ENCODE measurements at places on chromosomes 2 and 18. TPM values are rescaled to one million over a fixed set of nuclear protein-coding genes. Genes with fewer than 3 reads are reported as not detected.
A peak's percentile ranks its signal among the peaks of the same experiment; 100 is the strongest.

DNA sequence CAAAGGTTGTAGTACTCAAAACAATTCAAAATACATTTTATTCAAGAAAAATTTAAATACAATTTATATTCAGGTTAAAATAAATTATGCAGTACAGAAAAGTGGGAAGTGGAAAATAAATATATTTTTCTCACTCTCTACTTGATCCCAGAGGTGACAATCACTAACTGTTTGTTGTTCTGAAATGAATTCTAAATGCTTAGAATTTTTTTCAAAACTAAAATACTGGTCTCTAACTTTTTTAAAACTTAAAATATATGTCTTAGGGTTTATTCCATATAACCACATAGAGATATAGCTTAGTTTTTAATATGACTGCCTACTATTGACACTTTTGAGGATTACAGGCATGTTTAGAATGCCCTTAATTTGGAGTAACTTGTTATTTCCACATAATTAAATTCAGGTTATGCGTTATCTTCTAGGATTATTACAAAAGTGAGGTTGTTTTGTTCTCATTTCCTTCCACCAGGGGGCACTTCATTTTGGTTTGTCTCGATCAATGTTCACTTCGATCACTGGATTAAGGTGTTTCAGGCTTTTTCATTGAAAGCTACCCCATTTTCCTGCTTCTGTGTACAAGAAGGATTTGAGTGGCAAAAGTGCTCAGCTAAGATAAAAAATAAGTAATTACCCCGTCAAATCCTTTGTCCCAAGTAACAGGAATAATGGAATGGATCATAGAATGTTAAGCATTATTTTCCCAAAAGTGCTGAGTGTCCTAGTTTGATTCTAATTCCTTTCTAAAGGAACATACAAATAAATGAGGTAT, 27.1 kb upstream of the TFPI start:
- no peaks in the 10 kb centered on the region for H3K36me3 ChIP-seq
- H3K4me1 ChIP-seq = peaks cover 15% of the 10 kb centered on the region
- peak overlapping the region; percentile 41 for H3K27ac ChIP-seq
- H3K4me3 ChIP-seq = peak overlapping the region; percentile 71

Gene CXCR2
- not detected for total RNA-seq

GRCh38 chr2:191824398-191824797, 22.5 kb downstream of the CAVIN2 start:
- no peaks in the 10 kb centered on the region for H3K4me1 ChIP-seq
- DNase-seq = no peak
- no peak overlapping the region for H3K27ac ChIP-seq
- H3K4me3 ChIP-seq = no peak overlapping the region
- no peaks in the 10 kb centered on the region for H3K27me3 ChIP-seq

DNA sequence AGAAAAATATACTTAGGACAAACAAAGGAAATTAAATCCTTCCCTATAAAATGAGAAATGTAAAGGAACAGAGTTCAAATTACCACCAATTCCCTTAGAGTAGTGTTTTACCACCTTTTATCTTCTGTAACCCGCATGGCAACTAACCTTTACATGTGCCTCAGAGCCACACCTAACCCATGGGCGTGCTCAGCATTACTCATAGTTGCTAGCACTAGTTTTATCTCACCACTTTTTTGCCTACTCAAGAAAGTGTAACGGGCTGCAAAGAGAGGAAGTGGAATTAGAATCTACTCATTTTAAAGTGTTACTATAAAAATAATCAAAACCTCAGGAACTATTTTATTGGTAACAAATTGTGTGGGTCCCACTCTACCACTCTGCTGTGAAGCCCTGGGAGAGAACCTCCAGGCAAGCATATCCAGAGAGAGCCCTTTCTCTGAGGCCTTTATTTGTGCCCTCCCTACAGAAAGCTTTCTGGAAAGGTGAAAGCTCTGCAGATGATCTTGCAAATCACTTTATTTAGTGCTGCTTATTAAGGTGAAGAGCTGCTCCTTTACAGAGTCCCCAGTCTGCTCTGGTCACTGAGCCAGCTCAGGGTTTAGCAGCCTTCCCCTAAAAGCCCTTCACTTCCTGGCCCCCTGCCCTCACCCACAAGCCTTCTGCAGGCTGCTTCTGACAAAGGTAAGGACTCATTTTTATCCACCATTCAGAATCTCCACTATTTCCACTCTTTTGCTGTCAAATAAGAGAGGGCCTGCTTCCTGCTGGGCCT, 98.8 kb downstream of the TRABD2A start:
- no peak overlapping the region for H3K27ac ChIP-seq
- DNase-seq = no peak
- H3K27me3 ChIP-seq = peaks cover 23% of the 10 kb centered on the region
- no peaks in the 10 kb centered on the region for H3K36me3 ChIP-seq
- H3K4me1 ChIP-seq = no peaks in the 10 kb centered on the region

DNA sequence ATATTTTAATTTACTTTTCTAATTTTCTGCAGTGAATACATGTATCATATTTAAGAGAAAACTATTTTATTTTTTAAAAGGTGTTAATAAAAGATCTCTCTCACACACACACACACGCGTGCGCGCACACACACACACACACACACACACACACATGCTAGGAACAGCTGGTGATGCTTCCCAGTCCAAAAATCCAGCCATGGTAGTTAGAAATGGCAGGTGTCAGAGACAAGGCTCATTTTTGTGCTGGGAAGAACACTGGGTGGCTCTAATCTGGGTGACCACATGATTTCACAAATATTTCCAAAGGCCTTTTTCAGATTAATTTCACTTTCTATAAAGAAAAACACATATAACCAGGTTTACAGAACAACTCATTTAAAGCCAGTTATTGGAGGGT, 104.5 kb upstream of the NCK2 start:
- H3K4me1 ChIP-seq = peaks cover 18% of the 10 kb centered on the region
- no peaks in the 10 kb centered on the region for H3K36me3 ChIP-seq
- DNase-seq = no peak
- H3K4me3 ChIP-seq = no peak overlapping the region
- H3K27ac ChIP-seq = no peak overlapping the region

Gene DYSF
- total RNA-seq = 112 TPM

- peaks cover 37% of the 10 kb centered on the region for H3K36me3 ChIP-seq
- no peak overlapping the region for H3K4me3 ChIP-seq
- H3K27me3 ChIP-seq = no peaks in the 10 kb centered on the region
- peaks cover 13% of the 10 kb centered on the region for H3K4me1 ChIP-seq
- no peak for DNase-seq
Measured at GRCh38 chr2:24269265-24269664, 91.1 kb downstream of the ITSN2 start.

DNA sequence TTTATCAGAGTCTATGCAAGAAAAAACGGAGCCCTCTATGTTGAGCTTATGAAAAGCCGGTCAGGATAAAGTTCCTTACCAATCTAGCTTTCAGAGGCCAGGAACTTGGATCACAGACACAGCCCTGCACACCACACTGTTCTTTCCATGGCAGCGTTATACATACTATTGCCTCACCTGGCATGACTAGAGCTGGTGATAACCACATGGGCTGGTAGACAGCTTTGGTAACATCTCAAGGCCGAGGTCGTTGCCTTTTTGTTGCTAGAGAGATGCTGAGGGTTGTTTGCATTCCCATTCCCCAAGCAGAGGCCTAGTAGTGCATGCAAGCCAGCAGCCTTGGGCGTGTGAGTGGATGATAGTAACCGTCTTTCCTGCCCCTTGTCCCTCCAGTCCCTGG, 78.0 kb downstream of the ITGB1BP1 start:
- no peak for DNase-seq
- H3K36me3 ChIP-seq = peaks cover 23% of the 10 kb centered on the region
- no peak overlapping the region for H3K4me3 ChIP-seq
- H3K27me3 ChIP-seq = no peaks in the 10 kb centered on the region
- H3K27ac ChIP-seq = no peak overlapping the region

- H3K36me3 ChIP-seq = no peaks in the 10 kb centered on the region
- H3K4me1 ChIP-seq = no peaks in the 10 kb centered on the region
- peaks cover 12% of the 10 kb centered on the region for H3K27me3 ChIP-seq
- H3K4me3 ChIP-seq = no peak overlapping the region
- H3K27ac ChIP-seq = no peak overlapping the region
- DNase-seq = no peak
Measured at GRCh38 chr18:24543086-24543794, 82.8 kb downstream of the HRH4 start.

Gene SERPINB4
- not detected for total RNA-seq

Gene RIT2
- not detected for total RNA-seq

Gene RTP5
- total RNA-seq = not detected

Gene C2orf80
- total RNA-seq = not detected

Gene PARD6G
- 10.9 TPM for total RNA-seq

- H3K27ac ChIP-seq = no peak overlapping the region
- H3K4me1 ChIP-seq = peaks cover 19% of the 10 kb centered on the region
- DNase-seq = no peak
Measured at GRCh38 chr2:121356058-121356640, 71.1 kb upstream of the TFCP2L1 start.

All from chondrocyte (in vitro differentiated cells).